Mammary epithelial cell (primary cell): ENCODE measurements at places on chromosomes 2 and 18. TPM values are rescaled to one million over a fixed set of nuclear protein-coding genes. Genes with fewer than 3 reads are reported as not detected.
A peak's percentile ranks its signal among the peaks of the same experiment; 100 is the strongest.

The ATP8B1 gene
- total RNA-seq: 15.0 and 16.2 TPM in 2 replicates

GRCh38 chr2:120480903-120481445, 135.0 kb downstream of the INHBB start:
- DNase-seq: no peak

DNA sequence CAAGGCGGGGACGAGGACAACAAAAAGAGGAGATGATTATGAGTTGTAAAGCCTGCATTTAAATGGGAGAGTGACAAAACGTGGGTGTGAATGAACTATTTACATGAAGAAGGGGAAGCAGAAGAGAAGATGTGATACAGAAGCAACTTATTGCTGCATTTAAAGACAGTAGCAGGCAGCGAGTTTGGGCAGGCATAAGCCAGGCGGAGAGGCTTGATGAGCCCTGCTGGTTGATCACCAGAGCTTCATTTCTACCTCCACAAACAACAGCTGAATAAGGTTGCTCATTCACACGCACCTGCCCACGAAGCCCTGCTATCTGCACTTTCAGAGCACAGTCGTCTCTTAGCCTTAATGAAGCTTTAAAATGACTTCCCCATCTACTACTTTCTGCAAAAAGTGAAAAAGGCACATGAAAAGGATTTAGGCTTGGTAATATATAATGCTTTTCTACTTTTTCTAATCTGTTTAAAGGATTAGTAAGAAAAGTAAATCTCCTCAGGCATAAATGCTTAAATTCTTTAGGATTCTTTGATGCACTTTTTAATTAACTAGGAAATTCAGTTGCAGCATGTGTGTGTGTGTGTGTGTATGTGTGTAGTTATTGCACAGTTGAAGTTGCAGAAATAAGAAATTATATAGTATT, 3.1 kb downstream of the SLC38A11 start:
- no peak for DNase-seq

- DNase-seq: no peak
Measured at GRCh38 chr2:101956465-101957438, 35.0 kb upstream of the IL1R2 start.

The AUP1 gene
- 111 and 126 TPM in 2 replicates for total RNA-seq

The MAP2 gene
- 10.5 and 22.2 TPM in 2 replicates for total RNA-seq

- no peak for DNase-seq
Measured at GRCh38 chr2:118975133-118975532, 33.1 kb downstream of the MARCO start.

The CTAGE1 gene
- not detected for total RNA-seq

DNA sequence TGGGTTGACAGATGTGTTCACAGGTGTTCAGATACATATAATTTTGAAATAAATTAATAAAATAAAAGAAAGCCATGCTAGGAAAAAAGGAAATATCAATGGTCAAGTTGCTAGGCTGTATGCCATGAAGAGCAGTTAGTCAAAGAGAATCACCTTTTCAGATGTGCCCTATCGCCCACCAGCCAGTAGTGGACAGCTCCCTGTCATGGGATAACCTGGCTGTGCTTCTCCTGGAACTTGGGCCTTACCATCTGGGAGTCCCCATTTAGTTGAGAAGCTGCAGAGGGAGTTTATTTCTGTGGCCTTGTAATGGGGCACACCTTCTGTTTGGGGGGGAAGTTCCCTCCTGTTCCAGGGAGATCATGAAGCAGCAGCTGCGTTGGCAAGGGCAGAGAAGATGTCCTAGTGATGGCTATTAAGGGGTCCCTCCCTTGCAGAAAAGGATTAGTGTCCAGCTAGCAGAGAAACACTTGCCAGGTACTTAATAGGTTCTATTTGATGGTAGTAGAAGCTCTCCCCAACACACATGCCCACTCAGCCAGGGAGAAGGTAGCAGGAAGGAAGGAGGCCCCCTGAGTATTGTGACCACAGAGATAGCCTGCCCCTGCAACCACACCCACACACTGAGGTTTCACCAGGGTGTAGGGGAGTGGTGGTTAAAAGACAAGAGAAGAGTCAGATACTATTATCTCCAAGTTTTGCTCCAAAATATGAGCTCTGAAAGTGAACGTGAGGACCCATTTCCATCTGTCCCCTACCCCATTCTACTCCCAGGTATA, 117.7 kb downstream of the B3GNT2 start:
- DNase-seq: no peak

The FAM237A gene
- total RNA-seq: not detected in 2 replicates

DNA sequence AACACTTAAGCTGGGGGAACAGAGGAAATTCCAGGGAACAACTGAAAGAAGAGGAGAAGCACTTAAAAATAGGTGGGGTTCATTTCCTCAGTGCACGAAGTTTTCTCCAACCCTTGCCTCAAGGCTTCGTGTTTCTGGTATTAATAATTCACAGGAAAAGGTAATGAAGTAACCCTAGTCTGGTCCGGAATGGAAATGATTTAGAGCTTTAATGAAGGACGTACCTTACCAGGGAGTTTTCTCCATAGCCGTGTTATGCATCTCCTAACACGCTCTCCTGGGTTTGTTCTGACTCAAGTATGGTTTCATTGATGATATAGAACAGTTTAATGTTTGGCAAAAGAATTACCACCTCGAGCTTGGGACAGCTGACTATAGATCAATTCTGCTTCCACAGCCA, 214.2 kb downstream of the MTX2 start:
- no peak for DNase-seq

DNA sequence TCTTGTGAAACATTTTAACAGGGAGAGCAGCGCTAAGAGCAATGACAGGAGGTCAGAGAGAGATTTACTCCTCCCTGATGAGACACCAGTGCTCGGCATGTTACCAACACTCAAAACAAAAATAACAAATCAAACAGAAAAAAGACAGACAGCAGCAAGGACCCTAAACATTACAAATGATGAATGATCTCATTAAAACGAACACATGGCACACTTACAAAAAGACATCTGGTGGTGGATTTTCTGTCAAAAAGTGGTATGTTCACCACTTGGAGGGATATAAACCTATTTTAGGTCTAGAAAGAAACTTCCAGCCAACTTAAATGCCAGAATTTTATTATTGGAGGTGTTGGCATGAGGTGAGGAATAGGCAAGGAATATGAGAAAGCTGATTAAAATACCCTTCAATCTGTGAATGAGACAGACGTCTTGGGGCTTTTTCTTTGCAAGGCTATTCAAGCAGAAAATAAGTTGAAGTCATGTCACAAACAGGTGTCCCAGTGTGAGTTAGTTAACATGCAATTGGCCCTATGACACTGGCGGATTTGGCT, 112.8 kb downstream of the PRELID3A start:
- DNase-seq: no peak

GRCh38 chr2:159073256-159073655, 104.8 kb downstream of the TANC1 start:
- peak; percentile 61 for DNase-seq

DNA sequence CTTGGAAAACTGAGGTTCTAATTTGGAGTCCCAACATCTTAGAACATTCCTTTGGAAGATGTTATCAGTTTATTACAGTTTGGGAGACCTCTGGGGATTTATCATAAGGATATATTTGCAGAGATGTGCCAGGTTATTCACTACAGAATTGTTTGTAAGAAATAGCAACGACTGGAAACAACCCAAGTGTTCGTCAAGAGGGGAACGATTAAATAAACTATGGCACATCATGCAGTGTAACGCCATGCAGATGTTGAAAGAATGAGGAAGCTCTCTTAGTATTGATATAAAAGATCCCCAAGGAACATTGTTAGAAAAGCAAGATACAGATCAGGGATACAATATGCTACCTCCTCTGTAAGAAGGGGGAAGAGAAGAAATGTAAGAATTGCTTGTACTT, 210.6 kb downstream of the TMEM247 start:
- no peak for DNase-seq

- DNase-seq: no peak
Measured at GRCh38 chr2:14752295-14752694, 119.8 kb downstream of the LRATD1 start.

GRCh38 chr2:111159641-111160040, 38.9 kb downstream of the BCL2L11 start:
- DNase-seq: no peak

DNA sequence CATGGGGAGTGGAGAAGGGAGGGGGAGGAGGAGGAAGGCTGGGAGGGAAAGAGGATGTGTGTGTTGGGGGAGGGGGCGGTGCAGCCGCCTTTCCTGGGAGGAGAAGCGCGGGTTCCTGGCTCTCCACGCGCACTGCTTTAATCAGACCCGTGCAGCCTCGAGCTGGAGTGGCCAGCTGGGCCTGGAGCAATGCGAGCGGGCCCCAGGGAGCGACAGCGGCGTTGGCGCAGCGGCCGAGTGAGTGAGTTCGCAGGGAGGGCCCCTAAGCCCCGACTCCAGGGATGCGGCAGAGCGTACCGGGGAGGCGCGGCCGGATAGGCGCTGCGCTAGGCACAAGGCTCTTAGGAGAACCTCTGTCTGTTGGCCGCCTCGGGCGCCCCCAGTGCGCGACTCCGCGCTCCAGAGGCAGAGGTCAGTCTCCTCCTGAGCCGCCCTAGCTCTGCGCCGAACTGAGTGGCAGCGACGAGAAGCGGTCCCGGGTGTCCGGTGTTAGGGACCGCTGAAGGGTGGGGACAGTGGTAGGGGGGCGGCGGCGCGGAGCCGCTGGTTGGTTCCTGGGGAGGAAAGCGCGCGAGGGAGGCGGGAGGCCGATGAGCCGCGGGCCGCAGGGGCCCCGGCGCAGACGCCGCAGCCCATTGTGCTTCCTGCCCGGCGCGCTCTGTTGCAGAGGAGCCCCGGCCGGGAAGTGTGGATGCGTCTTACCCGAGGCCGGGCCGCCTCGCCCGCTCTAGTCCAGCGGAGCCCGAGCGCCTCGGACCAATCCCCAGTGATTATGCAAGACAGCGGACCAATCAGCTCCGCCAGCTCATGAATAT, 455 bp upstream of the DLX1 start:
- DNase-seq: peak; percentile 97

The LRATD1 gene
- total RNA-seq: 14.8 TPM

- DNase-seq: no peak
Measured at GRCh38 chr2:186894478-186894877, 45.5 kb upstream of the ZSWIM2 start.

- DNase-seq: no peak
Measured at GRCh38 chr2:46962751-46963150, 47.1 kb upstream of the MCFD2 start.
